ENCODE measurements at places on chromosomes 4 and X. TPM values are rescaled to one million over a fixed set of nuclear protein-coding genes. Genes with fewer than 3 reads are reported as not detected.

RNF150 gene
- total RNA-seq, result 1.9 TPM

DNA sequence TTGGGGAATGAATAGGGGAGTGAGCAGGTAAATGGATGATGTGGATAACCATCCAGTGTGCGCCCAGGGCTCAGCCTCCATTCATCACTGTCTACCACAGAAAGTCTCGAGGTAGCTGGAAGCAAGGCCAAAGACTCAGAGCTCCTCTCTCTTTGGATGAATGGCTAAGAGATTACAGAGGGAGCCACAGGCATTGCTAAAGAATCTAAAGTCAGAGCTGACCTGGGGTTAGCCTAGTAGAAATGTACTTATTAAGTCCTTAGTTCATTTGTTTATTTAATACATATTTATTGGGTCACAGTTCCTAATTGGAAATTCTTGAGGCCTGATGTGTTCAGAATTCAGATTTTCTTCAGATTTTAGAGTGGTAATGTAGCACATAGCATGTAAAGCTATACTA lies 88.7 kb upstream of the HPF1 start:
- DNase-seq, result no peak

GLRB gene
- 7.3 TPM for total RNA-seq

VSIG4 gene
- 28.0 TPM for total RNA-seq

HPSE gene
- total RNA-seq, result 0.44 TPM

- no peak for DNase-seq
Measured at GRCh38 chrX:101682723-101683122, 23.1 kb upstream of the ARMCX2 start.

DNA sequence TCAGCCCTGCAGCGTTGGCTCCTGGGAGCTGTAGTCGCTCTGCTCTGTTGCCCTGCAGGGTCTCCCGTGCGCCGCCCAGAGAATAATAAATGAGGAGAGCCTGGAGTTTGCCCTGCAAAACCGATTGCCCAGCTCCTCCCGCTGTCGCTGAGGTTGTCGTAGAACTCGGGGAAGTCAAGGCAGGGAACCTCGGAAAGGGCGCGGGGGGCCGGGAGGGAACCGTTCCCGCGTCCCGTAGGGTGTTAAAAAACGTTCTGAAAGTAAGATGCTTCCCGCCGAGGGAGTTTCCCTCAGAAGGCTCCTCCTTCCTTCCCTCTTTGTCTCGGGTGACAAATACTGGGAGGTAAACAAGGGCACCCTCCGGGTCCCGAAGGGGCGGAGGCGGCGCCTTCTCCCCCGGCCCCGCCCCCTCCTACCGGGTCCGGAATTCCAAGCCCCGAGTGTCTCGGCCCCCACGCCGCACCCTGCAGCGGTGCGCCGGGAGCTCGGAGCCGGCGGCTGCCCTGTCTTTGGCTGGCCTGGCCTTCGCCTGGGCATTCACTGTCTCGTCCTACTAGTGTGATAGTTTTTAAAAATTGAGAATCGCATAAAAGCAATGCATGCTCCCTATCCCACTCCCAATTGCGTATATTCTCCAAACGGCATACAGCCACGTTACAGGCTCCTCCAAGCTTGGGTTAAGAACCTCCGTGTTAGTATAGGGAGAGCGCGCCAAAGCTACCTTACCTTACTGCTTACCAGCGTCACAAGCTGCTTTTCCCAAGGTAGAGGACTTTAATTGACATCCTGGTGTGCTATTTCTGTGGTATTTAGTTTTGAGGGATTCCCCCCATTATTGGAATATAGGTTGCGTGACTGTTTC lies 964 bp upstream of the HMGB2 start:
- DNase-seq, result peak; percentile 77

SUPT20HL2 gene
- total RNA-seq, result not detected

- DNase-seq, result no peak
Measured at GRCh38 chr4:153480704-153481103, 14.5 kb downstream of the TMEM131L start.

PHOX2B gene
- total RNA-seq, result not detected

GRCh38 chr4:2449511-2450392 lies 19.2 kb upstream of the RNF4 start:
- DNase-seq, result no peak

DNA sequence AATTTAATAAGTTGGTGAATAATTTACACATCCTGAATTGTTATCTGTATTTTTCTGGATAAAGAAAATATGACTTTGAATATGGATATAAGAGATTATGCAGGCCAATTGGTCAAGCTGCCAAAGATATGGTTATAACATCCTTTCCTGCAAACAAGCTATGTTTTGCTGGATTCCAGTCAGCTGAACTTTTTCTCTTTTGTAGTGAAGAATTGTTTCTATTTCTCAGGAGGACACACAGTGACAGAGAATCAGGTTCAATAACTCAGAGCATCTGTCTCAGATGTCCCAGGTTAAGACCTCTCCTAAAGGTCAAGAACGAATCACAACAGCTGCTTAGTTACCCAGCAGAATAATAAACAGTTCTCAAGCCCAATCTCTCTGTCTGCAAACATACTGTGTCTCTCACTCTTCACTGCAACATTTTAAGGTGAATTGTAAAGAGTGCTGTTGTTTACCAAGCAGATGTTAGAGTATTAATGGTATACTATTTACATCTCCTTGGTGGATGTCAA lies 189.5 kb upstream of the ANKRD50 start:
- no peak for DNase-seq

DNA sequence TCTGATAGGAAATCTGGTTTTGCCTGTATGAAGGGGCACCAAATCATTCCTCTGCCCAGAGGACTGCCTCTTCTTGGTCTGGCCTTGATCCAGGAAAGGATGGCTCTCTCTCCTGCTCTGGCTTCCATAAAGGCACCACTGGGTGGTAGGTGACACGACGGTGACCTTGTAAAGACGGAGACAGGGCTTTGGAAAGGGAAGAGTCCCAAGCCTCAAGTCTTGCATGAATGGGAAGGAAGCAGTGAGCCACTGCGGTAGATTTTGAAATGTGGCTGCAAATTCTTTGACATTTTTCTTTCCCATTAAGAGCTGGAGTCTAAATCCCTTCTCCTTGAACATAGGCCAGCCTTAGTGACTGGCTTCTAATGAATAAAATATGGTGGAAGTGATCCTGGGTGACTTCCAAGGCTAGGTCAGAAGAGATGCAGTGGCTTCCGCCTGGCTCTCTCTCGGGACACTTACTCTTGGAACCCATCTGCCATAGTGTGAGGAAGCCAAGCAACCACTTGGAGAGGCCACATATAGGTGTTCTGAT lies 347.4 kb downstream of the BCOR start:
- no peak for DNase-seq

GRCh38 chr4:151771664-151772063 lies 10.9 kb upstream of the GATB start:
- no peak for DNase-seq

RTL5 gene
- 3.1 TPM for total RNA-seq

STPG2 gene
- total RNA-seq, result 0.90 TPM

DNA sequence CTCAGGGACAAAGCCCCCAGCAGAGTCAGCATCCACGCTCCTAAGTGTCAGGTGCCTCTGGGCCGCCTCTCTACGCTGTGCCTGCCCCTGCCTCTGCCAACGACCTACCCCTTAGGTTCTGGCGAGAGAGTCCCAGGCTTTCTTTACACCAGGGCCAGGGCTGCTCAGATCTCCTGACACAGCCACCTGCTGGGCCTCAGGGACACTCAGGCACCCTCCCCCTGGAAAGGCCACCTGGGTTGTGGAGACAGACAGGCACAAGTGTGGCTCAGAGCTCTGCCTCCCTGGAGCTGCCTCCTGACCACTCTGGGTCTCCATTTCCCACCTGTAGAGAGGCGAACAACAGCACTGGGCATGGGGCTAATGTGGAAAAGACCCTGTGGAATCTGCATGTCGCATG lies 90.0 kb upstream of the ADRA2C start:
- peak; percentile 48 for DNase-seq

RGN gene
- 20.0 TPM for total RNA-seq

TRIM60 gene
- not detected for total RNA-seq

SMIM31 gene
- 2.2 TPM for total RNA-seq

- no peak for DNase-seq
Measured at GRCh38 chrX:72712094-72712755, 1.9 kb downstream of the PHKA1 start.

EVC gene
- total RNA-seq, result 17.8 TPM

SCD5 gene
- 19.1 TPM for total RNA-seq

DRD5 gene
- not detected for total RNA-seq

DNA sequence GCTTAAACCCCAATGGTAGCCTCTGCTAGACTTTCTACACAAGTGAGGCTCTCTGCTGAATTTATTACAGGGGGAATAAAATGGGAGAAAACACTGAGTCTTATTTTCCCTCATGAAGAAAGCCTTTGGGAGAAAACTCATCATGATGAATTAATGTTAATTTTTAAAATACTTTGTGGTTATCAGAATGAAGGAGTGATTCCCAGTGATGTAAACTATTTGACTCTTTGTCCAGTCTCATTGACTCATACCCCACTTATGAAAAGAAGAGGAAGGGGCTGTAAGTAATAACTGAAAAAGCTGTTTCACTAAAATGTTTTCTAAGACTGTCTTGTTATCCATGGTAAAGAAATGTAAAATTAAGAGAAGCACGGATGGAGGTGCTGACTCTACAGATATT lies 208.8 kb downstream of the GRIA3 start:
- no peak for DNase-seq

SUPT20HL1 gene
- not detected for total RNA-seq

DNA sequence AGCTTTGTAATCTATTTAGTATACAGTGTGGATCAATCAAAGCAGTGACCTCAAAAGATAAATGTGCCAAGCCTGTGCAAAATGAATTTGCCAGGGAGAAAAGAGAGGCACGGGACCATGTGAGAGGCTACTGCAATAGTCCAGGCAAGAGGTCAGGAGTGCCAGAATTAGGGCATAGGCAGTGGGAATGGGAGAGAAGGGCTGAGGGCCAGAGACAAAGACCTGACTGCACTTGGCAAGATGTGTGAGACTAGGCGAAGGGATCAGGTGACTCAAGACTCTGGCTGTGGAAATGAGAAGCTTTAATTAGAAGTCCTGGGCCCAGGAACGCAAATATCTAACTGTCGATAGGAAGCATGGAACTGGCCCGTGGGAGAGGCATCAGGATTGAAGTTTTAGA lies 168.1 kb downstream of the DHX15 start:
- no peak for DNase-seq

- no peak for DNase-seq
Measured at GRCh38 chr4:161329852-161330251, 833.9 kb downstream of the FSTL5 start.

DNA sequence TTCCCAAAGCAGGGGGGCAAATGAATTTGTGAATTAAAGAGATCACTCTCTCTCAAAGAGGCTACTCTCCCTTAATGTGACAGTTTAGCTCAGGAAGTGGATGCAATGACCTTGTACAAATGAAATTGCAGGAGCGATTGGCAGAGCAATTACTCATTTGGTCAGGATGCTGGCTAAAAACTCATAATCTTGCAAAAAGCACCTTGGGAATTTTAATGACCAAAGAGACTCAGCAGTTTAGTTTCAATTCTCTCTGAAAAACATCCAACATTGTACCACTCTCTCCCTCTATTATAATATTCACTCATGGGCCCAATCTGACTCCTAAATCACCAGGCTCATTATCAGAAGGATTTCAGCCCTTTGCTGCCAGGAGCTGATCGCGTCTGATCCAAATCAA lies 26.1 kb downstream of the PDGFC start:
- DNase-seq, result no peak

Data from pancreas (tissue), 10 donors.